Bone marrow (tissue), 2 donors: ENCODE measurements at places on chromosomes 4 and X.
A peak's percentile ranks its signal among the peaks of the same experiment; 100 is the strongest.

GRCh38 chrX:49958727-49959485 lies 36.5 kb downstream of the CLCN5 start:
- DNase-seq, result no peak

DNA sequence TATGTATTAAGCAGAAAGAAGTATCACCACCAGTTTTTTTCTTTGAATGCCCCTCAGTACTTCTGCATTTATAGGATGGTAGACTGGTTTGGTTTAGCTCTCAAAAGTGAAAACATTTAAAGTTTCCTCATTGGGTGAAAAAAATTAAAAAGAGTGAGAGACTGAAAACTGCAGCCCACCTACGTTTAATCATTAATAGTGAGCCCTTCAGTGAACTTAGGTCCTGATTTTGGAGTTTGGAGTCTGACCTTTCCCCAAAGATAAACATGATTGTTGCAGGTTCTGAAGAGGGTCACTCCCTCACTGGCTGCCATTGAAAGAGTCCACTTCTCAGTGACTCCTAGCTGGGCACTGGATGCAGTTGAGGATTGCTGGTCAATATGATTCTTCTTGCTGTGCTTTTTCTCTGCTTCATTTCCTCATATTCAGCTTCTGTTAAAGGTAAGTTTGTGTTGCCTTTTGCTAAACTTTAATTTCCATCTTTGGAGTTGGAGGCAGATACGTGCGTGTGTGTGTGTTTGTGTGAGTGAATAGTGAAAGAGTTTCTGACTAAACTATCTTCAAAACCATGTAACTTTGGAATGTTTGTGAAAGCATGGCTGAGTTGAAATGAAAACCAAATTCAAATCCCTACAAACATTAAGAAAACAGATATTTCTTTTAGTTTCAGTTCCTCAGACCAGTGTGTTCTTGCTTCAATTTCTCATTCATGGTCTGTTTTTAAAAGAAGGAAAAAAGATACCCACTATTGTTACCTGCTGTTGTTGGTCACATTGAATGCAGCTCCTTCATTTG lies at the start of gene MTTP:
Gene MTTP (plus strand): TSS at position 295 of the 795 bp plus-strand sequence. CDS start 86 bp downstream, at position 381.
- no peak for DNase-seq

DNA sequence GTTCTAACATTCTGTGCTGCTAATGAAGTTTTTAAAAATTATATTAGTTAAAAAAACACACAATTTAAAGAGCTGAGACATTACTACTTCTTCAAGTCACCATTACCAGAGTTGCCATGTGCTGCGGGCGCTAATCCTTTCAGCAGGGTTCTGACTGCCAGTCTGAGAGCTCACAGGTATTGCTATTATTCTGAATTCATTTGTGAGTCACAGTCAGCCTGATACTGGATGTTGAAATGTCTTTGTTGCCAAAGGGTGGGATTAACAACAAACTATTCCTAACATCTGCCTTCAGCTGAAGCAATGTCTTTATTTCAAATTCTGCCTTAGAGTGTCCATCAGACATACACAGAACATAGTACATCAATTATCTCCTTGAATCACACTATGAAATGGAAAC lies 197.1 kb upstream of the FGF13 start:
- no peak for DNase-seq

DNA sequence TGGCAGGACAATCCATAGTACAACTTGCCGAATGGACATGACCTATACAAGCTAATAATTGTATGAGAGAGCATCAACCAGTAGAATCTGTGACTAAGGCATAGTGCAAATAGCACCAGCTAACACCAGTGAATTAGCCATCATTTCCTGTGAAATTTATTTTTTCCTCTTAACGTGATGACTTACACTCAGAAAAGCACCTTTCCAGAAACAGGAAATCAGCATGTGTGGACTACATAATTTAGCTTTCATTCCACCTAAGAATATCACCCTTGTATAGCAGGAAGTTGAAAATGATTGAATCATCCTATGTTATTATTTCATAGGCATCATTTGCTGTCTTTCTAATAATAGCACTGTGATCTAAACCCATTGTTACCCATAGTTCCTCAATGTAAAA lies 1393.4 kb upstream of the PCDH7 start:
- no peak for DNase-seq

DNA sequence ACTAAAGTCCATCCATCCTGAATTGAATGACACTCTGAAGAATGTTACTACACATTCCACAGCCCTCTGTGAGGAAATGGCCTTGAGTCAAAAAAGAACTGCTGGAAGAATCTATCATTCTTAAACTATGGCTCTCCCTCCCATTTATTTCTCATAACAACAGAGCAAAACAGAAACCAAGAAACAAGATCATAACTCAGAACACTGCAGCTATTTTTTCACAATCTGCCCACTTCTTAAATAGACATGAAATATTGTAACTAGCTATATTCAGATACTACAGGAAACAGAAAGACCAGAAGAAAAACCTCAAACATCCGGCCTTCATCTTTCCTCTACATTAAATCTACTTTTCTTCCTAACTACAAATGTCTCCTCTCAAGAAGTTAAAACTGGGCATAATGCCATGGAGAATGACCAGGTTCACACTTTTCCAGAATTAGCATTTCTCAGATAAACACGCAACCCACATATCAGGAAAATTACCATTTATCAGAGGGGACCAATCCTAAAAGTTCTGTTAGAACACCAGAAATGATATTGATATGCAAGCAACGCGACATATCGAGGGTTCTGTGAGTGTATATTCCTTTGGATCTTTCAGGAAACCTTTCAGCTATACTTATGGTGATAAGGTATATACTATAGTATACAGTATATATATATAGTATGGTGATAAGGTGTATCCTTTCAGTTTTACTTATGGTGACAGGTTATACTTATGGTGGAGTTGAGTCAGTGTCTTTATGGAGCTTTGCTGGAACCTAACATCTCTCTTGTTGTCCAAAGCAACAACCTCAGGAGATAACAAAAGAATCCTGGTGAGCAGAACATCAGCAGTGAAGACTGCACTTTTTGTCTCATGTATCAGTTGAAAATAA lies 60.4 kb upstream of the IRF2 start:
- DNase-seq, result peak; percentile 84
